ENCODE measurements at places on chromosomes 1 and 21.

DNA sequence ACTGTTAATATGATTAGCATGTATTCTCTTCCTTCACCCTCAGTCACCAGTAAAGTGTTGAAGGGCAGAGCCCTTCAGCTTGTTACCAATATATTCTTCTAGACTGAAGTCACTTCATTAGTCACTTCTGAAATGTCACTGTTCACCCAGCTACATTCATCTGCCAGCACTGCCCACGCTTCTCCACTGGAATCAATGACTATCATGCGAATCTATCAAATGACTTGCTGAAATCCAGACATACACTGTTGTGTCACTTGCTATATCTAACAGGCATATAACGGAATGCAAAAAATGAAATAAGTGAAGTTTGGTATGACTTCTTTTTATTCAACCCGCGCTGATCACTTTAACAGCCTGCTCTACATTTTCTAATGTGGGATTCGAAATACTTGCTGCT is 16.1 kb downstream of the FH start:
- DNase-seq, result no peak

DNA sequence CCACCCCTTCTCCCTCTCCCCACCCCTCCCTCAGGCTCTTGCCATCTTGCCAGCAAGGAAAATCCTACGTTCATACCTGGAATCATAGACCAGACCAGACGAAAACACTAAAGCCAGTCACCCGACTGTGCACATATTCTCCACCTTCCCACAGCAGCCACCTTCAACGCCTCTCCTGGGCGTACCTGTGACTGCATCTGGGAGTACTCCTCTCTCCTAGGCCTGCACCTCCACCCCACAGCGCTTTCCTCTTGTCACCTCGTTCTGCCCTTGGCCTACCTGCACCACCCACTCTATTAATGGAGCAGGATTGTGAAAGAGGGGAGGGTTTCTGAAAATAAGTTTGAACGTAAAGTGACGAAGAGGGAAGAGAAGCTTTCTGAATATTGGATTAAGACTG is 17.8 kb downstream of the PAPPA2 start:
- no peak for DNase-seq

DNA sequence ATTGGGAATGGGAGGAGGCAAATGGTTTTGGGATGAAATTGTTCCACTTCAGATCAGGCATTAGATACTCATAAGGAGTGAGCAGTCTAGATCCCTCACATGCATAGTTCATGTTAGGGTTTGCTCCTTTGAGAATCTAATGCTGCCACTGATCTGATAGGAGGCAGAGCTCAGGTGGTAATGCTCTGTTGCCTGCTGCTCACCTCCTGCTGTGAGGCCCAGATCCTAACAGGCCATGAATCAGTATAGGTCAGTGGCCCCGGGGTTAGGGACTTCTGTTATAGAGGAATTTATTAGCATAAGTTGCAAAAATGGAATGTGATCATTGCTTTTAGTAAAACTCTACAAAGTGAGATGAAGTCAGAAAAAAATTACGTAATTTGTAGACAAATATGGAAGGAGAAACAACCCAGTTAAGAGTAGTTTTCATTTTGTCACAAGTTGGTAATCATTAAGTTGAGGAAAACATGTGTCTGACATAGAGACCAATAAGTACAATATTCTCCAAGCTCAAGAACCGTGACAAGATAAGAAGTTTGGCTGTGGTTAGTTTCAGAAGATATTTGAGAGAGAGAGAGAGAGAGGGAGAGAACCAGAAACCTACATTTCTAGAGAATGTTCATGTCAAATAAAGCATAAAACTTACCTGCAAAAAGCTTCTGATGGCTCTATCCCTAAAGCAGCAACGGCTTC is 689.7 kb upstream of the PRMT6 start:
- DNase-seq, result no peak

- no peak for DNase-seq
Measured at GRCh38 chr1:77605246-77606026, 77.0 kb downstream of the ZZZ3 start.

- DNase-seq, result no peak
Measured at GRCh38 chr1:217268058-217268457, 362.8 kb downstream of the GPATCH2 start.

- no peak for DNase-seq
Measured at GRCh38 chr1:231691618-231692259, 65.1 kb downstream of the DISC1 start.

DNA sequence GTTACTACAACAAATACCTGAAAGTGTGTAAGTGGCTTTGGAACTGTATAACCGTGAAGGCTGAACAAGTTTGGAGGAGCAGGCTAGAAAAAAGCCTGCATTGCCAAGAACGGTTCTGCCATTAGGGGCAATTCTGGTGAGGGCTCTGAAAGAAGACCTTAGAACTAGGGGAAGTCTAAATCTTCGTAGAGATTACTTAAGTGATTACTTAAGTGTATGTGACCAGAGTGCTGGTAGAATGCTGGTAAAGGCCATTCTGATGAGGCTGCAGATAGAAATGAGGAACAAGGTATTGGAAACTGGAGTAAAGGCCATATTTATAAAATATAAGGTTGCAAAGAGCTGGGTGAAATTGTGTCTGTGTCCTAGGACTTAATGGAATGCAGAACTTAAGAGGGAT is 158.0 kb downstream of the CLIC6 start:
- no peak for DNase-seq

DNA sequence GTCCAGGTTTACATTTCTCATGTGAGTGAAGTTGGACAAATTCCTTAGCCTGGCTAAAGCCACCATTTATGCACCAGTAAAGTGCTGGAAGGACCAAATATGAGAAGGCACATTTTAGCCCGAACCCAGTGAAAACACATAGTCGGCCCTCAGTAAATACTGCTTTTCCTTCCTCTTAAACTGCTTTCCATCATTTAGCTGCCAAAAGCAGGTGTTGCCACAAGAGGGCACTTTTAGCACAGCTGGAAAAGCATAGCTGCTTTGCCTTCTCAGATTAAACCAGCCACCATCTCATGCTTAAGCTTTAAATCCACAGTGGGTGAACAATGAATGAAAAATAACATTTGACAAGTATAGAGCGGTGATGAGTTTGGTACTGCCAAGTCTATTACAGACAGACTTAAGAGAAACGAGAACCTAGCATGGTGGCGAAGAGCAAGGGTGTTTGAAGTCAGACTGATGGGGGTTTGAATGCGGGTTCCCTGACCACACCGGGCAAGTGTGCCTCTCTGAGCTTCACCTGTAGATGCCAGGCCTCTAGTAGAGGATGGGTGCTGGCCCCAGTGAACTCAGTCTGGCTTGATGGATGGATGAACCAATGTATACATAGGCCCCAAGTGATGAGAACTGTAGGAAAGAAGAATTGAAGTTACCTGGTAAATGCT is 57.8 kb downstream of the SLC35D1 start:
- DNase-seq, result peak; percentile 41

DNA sequence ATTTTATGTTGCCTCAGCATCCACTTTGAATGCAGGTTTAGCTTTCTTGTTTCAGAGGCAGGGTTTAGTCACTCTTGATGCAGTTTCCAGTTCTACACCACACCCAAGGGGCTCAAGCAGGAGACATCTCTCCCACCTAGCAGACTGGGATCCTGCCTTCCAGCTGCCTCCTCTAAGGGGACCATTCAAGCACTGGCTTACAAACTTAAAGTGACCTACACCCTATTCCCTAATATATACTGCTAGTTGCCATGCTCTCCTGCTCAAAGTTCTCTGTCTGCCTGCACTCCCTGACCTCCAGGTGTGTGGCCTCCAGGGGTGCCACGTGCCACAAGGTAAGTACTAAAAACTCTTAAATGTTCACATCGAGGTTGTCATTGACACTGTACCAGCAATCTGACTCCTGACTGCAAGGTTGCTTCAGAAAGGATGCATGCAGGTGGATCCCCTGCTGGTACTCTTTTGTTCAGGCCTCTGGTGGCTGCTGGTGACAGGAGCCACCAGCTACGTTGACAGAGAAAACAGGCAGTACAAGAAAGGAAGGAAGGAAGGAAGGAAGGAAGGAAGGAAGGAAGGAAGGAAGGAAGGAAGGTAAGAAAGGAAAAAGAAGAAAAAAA is 185.9 kb downstream of the COQ8A start:
- no peak for DNase-seq

DNA sequence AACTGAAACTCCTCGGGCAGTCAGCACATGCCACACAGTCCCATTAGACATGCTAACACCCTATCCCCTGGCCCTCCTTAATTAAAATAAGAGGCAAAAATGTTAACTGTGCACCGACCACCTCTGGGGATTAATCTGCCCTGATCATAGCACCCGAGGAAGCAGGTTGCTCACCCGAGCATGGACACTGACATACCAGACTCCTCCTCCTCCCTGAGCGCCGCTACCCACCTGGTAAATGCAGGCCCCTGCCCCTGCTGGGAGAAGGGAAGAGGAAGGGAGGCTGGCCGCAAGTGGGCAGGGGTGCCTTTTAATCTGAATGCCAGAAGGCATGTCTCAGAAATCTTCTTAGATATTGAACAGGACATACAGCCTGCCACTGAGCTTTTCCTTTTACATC is 360.9 kb downstream of the RRAGC start:
- no peak for DNase-seq

GRCh38 chr1:16093611-16094010 is 20.2 kb upstream of the FAM131C start:
- no peak for DNase-seq

GRCh38 chr1:29482991-29483390 is 246.7 kb downstream of the PTPRU start:
- no peak for DNase-seq

DNA sequence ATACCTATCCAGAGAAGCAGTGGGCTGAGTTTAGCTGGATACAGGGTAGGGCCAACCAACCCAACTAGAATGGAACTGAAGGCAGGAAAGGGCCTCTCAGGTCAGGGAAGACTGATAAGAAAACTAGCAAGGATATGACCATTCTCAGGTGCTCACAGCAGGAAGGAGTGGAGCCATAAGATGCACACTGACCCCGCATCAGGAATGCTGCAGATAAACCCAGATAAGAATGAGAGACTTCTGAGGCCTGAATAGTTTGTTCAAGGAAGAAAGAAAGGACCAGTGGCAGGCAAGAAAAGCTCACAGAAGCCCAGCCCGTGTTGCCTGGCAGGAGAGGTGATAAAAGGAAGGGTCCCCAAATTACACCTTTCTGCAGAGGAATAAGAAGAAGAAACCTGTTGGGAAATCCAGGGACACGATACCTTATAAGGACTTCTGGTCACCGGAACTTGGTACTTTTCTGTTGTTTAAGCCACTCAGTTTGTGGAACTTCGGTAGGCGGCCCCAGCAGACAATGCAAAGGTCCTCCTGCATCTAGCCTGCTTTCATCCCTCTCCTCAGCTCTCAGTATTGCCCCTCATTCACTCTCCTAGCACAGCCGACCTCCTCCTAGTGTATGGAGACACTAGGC is 58.9 kb downstream of the ATP1A1 start:
- no peak for DNase-seq

DNA sequence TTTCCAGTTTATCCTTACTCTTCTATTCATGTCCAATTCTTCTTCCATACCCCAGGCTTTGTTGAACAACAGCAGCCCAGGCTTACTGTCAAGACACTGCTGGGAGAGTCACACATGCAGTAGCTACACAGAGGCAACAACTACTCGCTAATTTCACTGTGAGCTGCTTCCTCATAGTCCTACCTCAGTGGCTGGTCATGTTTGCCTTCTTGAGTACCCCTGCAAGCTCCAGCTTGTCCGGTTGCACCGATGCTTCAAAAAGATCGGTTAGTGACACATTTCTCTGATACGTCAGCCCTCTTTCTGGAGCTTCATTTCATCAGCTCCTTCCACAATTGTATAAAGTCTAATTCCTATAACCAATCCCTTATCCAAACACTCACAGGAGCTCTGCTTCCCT is 246.7 kb upstream of the NFIA start:
- no peak for DNase-seq

GRCh38 chr1:162398999-162399580 is 12.8 kb downstream of the SH2D1B start:
- DNase-seq, result no peak

DNA sequence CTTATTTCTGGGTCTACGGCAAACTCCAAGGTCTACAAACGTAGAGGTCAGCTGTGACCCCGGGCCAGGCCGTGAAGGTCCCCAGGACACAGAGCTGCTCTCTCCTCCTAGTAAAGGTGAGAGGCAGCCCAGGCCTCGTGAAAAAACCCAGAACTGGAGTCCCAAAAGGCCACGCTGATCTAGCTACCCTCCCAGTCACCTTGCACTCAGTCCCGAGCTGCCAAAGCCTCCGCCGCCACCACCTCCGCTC is 125 bp downstream of the ATP5PF start:
- DNase-seq, result no peak

DNA sequence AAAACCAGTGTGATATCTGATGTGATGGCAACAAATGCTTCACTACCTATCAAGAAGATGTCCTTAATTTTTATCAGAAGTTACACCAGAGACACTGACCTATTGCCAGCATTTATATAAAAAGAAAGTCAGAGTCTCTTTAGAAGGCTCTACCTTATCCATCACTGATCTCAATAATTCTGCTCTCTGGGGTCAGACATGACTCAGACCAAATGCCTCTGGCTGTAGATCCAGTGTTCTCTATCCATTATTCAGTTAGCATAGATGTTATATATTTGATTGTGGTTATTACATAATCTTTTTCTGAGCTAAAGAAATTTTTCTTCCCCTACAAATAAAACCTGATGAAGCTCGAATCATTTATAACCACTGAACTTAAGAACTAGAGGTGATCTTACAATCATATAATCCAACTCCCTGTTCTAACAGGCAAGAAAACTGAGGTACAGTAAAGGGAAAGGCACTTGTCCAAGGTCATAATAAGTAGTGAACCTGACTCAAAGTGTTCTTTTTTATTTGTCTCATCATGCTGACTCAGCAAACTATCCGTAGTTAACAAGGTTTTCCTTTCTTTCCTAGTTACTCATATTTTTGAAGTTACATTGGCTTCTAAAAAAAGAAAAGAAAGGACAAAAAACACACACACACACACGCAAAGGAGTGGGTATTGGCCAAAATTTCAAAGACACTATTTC is 43.6 kb upstream of the ESRRG start:
- no peak for DNase-seq

Measured in stimulated activated CD8-positive, alpha-beta memory T cell treated with anti-CD3 and anti-CD28 coated beads, Interleukin-4, amount 100 ng/mL, for 1 hour (primary cell).